ENCODE measurements at places on chromosomes 2 and 18. TPM values are rescaled to one million over a fixed set of nuclear protein-coding genes. Genes with fewer than 3 reads are reported as not detected.
A peak's percentile ranks its signal among the peaks of the same experiment; 100 is the strongest.

- no peak for DNase-seq
- H3K36me3 ChIP-seq: no peaks in the 10 kb centered on the region
- no peak overlapping the region for H3K4me3 ChIP-seq
- H3K27me3 ChIP-seq: no peaks in the 10 kb centered on the region
- no peaks in the 10 kb centered on the region for H3K4me1 ChIP-seq
- H3K27ac ChIP-seq: no peak overlapping the region
Measured at GRCh38 chr2:61432990-61433389, 37.9 kb downstream of the USP34 start.

- H3K27me3 ChIP-seq: no peaks in the 10 kb centered on the region
- H3K36me3 ChIP-seq: no peaks in the 10 kb centered on the region
- no peak overlapping the region for H3K27ac ChIP-seq
- DNase-seq: no peak
- H3K4me3 ChIP-seq: no peak overlapping the region
Measured at GRCh38 chr2:65739927-65740326, 307.5 kb upstream of the SPRED2 start.

GRCh38 chr2:118207889-118208288 lies 119.6 kb downstream of the INSIG2 start:
- H3K36me3 ChIP-seq: no peaks in the 10 kb centered on the region
- peaks cover 2% of the 10 kb centered on the region for H3K27me3 ChIP-seq
- H3K4me1 ChIP-seq: no peaks in the 10 kb centered on the region
- H3K4me3 ChIP-seq: no peak overlapping the region
- DNase-seq: no peak

GRCh38 chr2:234450431-234451124 lies 46.3 kb downstream of the ARL4C start:
- peaks cover 8% of the 10 kb centered on the region for H3K4me1 ChIP-seq
- no peak overlapping the region for H3K27ac ChIP-seq
- no peaks in the 10 kb centered on the region for H3K27me3 ChIP-seq
- no peak overlapping the region for H3K4me3 ChIP-seq

GRCh38 chr2:238304116-238304515 lies 15.7 kb upstream of the PER2 start:
- DNase-seq: no peak
- H3K4me1 ChIP-seq: no peaks in the 10 kb centered on the region
- 0 out of 2 replicates have a peak, but pooled peaks cover 3% of the 10 kb centered on the region for H3K27me3 ChIP-seq
- no peak overlapping the region for H3K27ac ChIP-seq
- no peaks in the 10 kb centered on the region for H3K36me3 ChIP-seq

DNA sequence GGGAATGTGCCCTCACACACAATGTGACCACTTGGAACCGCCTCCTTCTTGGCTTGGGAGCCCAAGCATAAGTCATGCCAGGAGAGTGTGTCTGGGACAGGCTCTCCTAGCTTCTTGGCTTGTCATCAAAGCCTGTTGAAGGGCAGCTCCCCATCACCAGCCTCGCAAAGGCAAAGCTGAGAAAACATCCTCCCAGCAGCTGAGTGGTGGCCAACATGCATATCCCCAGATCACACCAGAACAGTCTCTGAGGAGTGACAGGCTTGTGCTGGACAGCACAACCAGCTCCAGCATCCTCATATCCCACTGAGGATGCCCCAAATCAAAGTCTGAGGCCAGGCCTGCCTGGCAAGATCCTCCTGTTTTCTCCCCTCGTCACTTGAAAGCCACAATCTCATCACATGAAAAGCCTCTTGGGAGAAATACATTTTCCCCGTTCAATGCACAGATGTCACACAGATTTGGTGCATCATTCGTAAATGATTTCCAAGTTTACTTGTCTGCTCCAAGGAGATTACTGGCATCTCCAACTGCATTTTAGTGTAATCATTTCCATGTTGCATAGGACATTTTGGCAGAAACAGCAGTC lies 269.3 kb downstream of the TTC32 start:
- DNase-seq: no peak
- no peak overlapping the region for H3K4me3 ChIP-seq
- H3K27me3 ChIP-seq: no peaks in the 10 kb centered on the region
- H3K36me3 ChIP-seq: no peaks in the 10 kb centered on the region
- no peak overlapping the region for H3K27ac ChIP-seq

DNA sequence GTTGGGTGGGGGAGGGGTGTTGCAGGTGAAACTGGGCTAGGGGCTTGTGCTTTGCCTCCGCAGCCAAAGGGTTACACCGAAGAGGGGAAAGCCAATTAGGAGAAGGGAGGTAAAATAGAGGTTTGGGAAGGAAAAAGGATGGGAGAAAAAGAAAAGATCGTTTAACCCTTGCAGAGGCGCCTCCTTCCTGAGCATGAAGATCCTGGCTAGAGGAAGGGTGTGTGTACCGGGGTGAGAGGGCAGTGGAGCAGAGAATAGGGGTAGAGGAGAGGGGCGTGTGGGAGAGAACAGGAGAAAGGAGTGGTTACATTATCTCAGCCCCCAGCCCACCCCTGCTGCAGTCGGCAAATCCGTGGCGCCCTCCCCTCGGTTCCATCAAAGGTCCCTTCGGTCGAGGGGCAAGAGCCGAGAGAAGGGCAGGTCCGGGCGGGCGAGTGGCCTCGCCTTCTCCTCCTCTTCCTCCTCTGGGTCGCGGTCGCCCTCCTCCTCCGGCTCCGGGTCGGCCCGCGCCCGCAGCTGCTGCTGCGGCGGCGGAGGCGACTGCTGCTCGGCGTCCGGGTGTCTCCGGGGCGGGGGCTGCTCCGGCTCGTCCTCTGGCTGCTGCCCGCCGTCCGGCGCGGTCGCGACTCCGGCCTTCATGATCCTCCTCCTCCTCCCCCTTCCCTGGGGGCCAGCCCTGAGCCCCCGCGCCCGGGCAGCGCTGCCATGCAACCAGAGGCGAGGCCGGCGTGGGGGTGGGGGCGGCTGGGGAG lies 1.1 kb downstream of the MARCHF4 start:
- no peak overlapping the region for H3K27ac ChIP-seq
- no peak for DNase-seq
- peaks cover 5% of the 10 kb centered on the region for H3K4me1 ChIP-seq
- no peaks in the 10 kb centered on the region for H3K36me3 ChIP-seq
- H3K4me3 ChIP-seq: peak overlapping the region; percentile 72

DNA sequence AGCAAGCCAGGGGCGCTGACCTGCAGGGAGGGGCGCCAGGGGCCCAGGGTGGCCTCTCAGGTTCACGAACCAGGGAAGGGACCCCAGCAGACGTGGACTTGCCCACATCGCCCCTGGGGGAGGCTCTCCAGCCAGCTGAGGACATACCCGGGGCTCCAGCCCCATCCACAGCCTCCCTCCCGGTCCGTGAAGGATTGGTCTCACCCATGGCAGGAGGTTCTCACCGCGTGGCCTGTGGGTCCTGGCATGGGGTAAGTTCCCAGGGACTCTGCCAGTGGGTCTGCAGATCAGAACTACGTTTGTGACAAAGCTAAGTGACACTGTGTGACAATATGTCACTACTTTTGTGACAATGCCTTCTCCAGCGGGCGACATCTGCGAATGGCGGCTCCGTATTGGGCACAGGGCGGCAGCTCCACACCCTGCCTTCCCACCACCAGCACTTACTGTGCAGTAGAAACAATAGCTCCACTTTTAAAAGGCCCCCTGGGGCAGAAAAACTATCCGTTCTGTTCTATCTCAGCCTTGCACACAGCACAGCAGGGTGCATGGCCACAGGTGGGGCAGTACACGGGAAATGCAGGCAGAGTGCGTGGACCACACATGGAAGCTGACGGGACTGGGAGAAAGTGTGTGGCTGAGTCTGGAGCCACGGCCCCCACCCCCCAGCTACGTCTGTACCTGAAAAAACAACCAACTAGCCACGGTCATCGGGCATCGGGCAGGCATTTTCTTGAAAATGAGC lies 65.2 kb upstream of the CTDP1 start:
- no peaks in the 10 kb centered on the region for H3K36me3 ChIP-seq
- no peak overlapping the region for H3K27ac ChIP-seq
- no peak overlapping the region for H3K4me3 ChIP-seq
- H3K4me1 ChIP-seq: no peaks in the 10 kb centered on the region
- H3K27me3 ChIP-seq: 0 out of 2 replicates have a peak, but pooled peaks cover 2% of the 10 kb centered on the region

DNA sequence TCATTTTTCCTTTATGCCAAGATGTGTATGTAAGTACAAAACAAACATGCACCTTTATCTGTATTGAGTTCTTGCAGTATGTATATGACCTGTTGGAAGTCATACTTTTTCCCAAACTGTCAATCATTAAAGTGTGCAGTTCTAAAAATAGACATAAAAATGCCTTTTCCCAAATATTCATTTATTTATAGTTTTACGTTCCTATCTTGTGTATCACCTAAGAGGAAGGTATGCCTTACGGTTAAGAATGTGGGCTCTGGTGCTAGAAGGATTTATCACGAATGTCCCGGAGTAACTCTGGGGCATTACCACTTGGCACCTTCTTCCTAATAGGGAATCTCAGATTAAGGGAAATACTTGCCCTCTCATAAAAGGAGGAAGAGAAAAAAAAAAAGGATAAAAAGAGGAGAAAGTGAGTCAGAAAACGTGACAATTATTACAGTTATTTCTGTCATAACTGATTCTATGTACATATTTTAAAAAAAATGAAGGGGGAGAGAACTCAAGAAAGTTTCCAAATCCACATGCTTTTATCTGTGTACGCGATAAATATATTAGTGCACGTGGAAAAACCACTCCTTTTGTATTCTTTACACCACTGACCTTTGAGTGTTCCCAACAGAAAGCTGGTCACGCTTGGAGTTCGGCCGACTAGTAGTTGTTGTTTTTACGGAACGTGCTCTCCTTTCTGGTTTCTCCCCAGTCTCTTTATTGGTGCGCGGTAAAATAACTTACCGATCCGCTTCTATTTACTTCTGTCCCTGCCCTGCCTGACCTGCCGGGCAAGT lies 721 bp downstream of the MCEE start:
- H3K36me3 ChIP-seq: peaks cover 14% of the 10 kb centered on the region
- H3K27ac ChIP-seq: peak overlapping the region; percentile 80
- no peaks in the 10 kb centered on the region for H3K4me1 ChIP-seq
- DNase-seq: no peak
- no peaks in the 10 kb centered on the region for H3K27me3 ChIP-seq
- peak overlapping the region; percentile 86 for H3K4me3 ChIP-seq

DNA sequence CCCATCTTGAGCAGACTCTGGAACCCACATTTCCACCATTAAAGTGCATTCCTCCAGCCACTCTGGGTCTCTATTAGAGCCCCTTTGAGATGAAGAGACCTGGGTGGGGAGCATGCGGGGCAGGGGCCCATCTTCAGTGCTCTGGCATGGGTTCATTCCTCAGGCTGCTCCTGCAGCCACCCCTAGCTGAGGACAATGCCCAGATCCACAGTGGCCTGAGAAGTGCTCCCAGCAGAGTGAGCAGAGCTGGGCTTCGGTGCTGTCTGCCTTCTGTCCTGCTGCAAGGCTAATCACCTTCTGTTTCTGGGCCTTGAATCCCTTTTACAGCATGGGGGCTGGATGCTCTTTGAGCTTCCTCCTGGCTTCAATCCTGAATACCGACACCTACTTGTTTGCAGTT lies 169.8 kb downstream of the TRIM43 start:
- no peak for DNase-seq
- no peak overlapping the region for H3K27ac ChIP-seq
- H3K36me3 ChIP-seq: no peaks in the 10 kb centered on the region
- H3K4me3 ChIP-seq: no peak overlapping the region

GRCh38 chr2:30665761-30666265 lies 141.4 kb downstream of the CAPN13 start:
- H3K27ac ChIP-seq: 0 out of 2 replicates have a peak overlapping the region, but pooled peaks have one; percentile 18
- no peak overlapping the region for H3K4me3 ChIP-seq
- no peaks in the 10 kb centered on the region for H3K36me3 ChIP-seq
- H3K27me3 ChIP-seq: no peaks in the 10 kb centered on the region
- no peaks in the 10 kb centered on the region for H3K4me1 ChIP-seq

DNA sequence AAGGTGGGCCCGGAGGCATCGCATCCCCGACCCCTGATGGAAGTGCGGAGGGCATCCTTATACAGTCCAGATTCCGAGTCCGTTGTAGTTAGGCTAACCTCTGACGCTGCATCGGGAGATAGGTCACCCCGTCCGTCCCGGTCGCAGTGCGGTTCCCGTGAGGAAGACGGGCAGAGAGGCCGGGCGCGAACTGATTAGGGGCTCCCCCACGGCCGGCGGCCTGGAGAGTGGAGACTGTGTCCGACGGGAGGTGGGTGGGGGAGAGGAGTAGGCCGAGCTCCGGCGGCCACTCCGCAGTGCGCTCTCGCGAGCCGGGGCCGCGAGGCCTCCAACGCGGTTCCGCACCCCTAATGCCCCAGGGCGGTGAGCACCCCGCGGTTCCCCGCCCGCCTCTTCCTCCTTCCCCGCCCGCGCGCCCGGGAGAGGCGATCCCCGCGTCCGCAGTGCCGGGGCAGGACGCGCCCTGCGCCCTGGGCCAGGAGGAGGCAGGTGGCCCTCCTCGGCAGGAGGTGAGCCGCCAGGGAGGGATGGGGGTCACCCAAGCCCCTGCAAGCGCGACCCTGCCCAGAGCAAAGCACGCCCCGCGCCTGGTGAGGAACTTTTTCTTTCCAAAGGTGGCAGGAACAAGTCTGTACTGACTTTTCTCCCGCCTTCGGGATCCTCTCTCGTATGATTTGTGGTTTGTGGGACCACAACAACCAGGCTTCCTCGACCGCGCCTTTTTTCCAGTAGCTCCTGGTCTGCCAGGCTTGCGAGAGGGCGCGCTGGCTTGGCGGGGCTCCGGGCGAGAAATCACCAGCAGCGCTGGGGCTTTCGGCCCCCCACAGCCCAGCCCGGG lies 1.4 kb upstream of the SP5 start:
- H3K4me3 ChIP-seq: peak overlapping the region; percentile 32
- H3K36me3 ChIP-seq: peaks cover 17% of the 10 kb centered on the region
- peak; percentile 67 for DNase-seq
- peaks cover 97% of the 10 kb centered on the region for H3K27me3 ChIP-seq
- peaks cover 23% of the 10 kb centered on the region for H3K4me1 ChIP-seq

- no peak overlapping the region for H3K4me3 ChIP-seq
- H3K4me1 ChIP-seq: no peaks in the 10 kb centered on the region
- no peak overlapping the region for H3K27ac ChIP-seq
- no peak for DNase-seq
- H3K27me3 ChIP-seq: no peaks in the 10 kb centered on the region
Measured at GRCh38 chr18:48363175-48363574, 46.0 kb downstream of the ZBTB7C start.

GRCh38 chr2:237774811-237775553 lies 23.6 kb upstream of the RBM44 start:
- H3K4me1 ChIP-seq: no peaks in the 10 kb centered on the region
- no peak overlapping the region for H3K27ac ChIP-seq
- no peak overlapping the region for H3K4me3 ChIP-seq

- no peak overlapping the region for H3K4me3 ChIP-seq
- no peaks in the 10 kb centered on the region for H3K27me3 ChIP-seq
- no peaks in the 10 kb centered on the region for H3K4me1 ChIP-seq
- no peak for DNase-seq
Measured at GRCh38 chr2:10704034-10704594, 14.3 kb upstream of the NOL10 start.

The NEU4 gene
- 0.82 TPM for total RNA-seq

The GAD1 gene
- 0.34 TPM for total RNA-seq

The POMC gene
- 2.2 TPM for total RNA-seq

The RSAD2 gene
- total RNA-seq: not detected

The BOK gene
- 33.7 TPM for total RNA-seq

The OR6B2 gene
- not detected for total RNA-seq

The CNDP1 gene
- total RNA-seq: not detected

The REEP1 gene
- total RNA-seq: 1.5 TPM

The ELOA2 gene
- not detected for total RNA-seq

The GKN2 gene
- total RNA-seq: not detected

The SLC9A4 gene
- not detected for total RNA-seq

The NEUROD1 gene
- not detected for total RNA-seq

The CCDC178 gene
- total RNA-seq: not detected

All from H1 (cell line).